ENCODE measurements at places on chromosomes 7 and 10.

DNA sequence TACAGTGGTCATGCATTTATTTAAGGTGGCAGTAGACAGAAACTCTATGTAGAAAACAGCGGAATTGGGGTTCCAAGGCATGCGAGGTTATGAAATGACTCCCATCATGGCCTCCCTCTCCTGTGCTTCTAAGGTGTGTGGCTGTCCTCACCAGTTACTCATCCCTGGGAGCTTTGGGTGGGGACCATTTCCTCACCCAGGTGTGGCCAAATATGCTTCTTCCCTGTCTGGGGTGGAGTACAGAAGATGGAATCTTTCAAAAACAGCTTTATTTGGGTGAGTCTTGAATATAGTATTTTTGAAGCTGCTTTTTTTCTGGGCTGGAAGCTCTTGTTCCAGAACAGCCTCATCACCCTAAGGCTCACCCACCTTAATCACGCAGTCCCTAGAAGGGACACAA is 139.0 kb downstream of the NRF1 start:
- DNase-seq = no peak

- no peak for DNase-seq
Measured at GRCh38 chr10:5396556-5397300, 7.9 kb downstream of the TUBAL3 start.

DNA sequence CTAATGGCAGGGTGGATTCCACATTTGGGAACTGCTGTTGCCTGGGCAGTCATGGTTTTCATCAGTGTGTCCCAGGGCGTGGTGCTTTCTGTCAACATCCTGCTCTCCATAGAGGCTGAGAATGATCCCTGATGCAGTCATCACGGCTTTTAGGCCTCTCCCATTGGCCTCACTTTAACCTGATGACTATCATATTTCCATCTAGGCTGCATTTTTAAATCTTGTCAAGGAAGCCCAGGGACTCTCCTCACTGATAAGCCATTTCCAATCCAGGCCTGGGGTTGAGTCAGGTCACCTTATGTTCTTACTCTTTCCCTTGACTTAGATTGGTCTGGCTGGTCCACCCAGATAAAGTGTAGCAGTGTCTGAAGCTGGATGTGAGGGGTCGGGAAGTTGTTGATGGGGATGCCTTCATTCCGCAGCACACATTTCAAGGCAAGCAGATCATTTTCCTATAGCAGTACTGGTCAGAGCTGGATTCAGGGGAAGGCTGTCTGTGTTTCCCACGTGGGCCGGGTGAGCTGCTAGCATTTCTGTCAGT is 177.0 kb downstream of the AUTS2 start:
- no peak for DNase-seq

GRCh38 chr7:76383089-76383944 is 24.5 kb upstream of the YWHAG start:
- no peak for DNase-seq

DNA sequence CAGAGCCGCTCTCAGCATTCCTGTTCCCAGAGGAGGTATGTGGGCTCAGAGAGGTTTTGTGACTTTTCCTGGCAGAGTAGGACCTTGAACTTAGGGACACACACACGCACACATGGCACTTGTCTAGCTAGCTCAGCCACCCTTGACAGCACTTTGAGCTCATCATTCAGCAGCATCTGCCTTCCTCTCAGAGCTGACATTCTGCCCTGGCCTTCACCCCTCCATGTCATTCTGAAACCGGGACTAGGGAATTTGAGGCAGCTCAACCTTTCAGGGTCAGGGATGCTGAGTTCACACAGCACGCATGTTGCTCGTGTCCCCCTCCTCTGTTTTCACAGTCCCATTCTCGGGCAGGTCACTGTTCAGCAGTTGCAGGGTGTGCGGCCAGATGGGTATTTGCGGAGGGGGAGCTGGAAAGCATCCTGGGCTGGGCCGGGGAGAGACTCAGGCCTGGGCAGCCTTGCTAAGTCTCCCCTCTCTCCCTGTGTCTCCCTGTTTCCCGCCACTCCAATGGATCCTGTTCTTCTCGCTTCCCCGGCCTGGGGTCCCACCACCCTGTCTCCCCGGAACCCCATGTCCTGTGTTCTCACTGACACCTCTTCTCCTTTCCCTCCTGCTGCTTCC is 78.0 kb downstream of the COL13A1 start:
- no peak for DNase-seq

- DNase-seq = no peak
Measured at GRCh38 chr10:80567292-80567691, 29.6 kb downstream of the SH2D4B start.

- no peak for DNase-seq
Measured at GRCh38 chr7:26186364-26187311, 13.9 kb downstream of the HNRNPA2B1 start.

GRCh38 chr7:124566583-124566982 is 199.0 kb downstream of the GPR37 start:
- no peak for DNase-seq

GRCh38 chr7:2116448-2116810 is 116.3 kb downstream of the MAD1L1 start:
- DNase-seq = no peak

GRCh38 chr10:11517150-11517549 is 94.3 kb downstream of the USP6NL start:
- no peak for DNase-seq

DNA sequence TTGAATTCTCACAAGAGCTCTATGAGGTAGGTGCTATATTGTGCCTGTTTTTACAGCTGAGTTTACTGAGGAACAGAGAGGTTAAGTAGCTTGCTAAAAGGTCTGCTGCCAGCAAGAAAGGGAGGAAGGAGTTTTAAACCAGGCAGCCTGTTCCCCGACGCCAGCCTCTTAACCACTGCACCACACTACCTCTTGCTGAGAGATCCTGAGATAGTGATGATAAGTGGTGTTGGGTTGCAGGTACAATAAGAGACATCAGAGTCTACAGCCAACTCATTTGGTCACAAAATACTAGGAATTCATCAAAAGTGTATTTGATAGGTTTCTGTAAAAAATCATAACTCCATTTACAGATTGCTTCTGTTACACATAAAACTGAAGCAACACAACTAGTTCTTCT is 8.0 kb downstream of the CCDC71L start:
- no peak for DNase-seq

- DNase-seq = no peak
Measured at GRCh38 chr7:15571301-15571878, 9.6 kb upstream of the AGMO start.

- DNase-seq = no peak
Measured at GRCh38 chr7:152025937-152026890, 740 bp downstream of the GALNT11 start.

- DNase-seq = no peak
Measured at GRCh38 chr10:10209167-10209566, 808.5 kb upstream of the CELF2 start.

- DNase-seq = no peak
Measured at GRCh38 chr10:88185830-88186229, 322.4 kb downstream of the PTEN start.

DNA sequence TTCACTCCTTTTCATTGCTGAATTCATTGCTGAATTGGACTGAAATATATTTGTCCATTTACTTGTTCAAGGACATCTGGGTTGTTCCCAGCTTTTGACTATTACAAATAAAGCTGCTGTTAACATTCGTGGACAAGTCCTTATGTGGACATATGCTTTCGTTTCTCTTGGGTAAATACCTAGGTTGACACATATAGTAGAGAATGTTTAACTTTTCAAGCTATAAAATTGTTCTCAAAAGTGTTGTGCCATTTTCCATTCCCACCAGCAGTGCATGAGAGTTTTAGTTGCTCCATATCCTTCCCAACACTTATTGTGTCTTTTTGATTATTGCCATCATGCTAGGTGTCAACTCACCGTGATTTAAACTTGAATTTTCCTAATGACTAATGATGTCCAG is 17.5 kb upstream of the CPVL start:
- no peak for DNase-seq

DNA sequence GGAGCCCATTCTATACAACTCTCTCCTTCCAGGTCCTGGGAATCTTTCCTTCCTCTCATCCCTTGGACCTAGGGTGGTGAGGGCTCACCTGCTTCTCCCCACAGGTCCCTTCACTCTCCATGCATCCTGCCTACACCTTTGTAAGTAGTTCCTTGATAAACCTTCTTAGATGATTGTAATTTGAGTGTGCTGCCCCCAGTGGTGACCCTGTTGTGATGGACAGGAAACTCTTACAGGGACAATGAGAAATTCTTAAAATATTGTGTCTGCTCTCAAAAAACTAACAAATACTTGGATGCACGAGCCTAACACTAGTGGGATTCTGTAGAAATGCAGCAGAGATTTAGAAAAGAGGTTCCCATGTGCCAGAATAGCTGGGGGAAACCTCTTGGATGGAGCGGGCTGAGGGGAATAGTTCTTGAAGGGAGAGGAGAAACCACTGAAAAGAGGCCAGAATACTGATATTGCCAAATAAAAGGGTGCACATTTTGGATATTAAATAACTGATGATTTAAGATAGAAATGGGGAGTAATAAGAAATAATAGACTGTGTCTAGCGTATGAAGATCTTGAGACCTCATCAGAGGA is 6.7 kb upstream of the PAXIP1 start:
- DNase-seq = no peak

DNA sequence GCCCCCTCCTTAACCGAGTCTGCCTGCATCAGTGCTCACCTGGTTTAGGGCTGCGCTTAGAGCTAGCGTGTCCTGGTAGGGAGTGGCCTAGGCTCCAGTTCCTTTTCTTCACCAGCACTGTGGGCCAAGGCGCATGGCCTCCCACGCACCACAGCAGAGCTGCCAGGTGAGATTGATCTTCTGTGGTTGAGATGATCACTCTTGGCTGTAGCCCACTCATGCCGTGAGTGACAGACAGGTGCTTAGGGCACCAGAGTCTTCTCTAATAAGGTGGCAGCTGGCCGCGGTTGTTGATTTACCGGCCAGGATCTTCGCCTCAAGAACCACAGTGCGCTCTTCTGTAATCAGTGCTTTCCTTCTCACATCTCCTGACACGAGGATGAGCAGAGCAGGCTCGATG is 157.2 kb upstream of the INSYN2A start:
- no peak for DNase-seq

DNA sequence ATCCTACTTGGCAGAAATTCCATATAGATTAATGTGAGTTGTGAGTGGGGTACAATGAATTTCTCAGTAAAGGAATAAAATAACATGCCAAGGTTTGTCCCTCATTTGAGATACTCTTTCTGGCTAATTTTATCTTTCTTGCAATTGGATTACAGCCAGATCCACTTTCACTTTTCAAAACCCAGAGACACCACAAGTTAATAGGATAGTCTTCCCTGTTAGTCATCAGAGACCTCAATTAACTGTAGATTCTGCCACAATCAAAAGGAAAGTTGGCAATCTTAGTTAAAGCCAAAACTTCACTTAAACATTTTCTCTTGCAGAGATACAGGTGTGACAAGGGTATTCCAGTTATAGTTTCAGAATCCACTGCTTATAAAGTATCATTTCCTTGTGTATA is 91.4 kb upstream of the PHYHIPL start:
- no peak for DNase-seq

DNA sequence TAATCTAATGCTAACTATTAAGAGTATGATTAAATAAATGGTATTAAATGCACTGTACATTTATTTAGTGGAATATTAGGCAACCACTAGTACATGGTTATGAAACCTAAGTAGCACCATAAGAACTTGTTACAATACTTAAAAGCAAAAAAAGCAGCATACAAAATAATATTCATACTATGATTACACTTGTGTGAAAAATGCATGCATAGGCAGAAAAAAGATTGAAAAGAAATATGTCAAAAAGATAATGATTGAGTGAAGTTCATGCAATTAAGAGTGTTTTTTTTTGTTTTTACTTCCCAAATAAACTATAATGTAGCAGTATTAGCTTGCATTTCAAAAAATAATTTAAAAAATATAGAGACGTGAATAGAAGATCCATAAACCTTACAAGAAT is 20.0 kb upstream of the SRI start:
- no peak for DNase-seq

DNA sequence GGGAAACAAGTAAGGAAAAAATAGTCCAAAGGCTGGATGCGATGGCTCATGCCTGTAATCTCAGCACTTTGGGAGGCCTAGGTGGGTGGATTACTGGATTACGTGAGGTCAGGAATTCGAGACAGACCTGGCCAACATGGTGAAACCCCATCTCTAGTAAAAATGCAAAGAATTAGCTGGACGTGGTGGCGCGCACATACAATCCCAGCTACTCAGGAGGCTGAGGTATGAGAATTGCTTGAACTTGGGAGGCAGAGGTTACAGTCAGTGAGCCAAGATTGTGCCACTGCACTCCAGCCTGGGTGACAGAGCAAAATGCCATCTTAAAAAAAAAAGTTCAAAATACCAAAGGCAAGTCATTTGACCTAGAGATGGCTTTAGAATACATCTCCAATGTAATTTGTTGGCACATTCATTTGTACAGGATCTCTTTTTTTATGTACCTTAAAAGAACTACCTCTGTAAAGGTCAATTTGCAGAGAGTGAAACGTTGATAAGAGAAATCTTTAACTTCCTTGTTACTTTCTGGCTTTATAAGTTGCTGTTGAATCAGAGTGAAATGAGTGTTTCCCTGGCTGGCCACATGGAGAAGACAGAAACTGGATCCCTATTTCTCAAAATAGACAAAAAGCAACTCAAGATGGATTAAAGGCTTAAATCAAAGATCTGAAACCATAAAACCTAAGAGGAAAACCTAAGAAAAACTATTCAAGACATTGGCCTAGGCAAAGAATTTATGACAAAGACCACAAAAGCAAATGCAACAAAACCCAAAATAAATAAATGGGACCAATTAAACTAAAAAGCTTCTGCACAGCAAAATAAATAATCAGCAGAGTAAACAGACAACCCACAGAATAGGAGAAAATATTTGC is 260.7 kb downstream of the KLF6 start:
- DNase-seq = no peak

- DNase-seq = no peak
Measured at GRCh38 chr10:61795551-61795950, 105.9 kb upstream of the ARID5B start.

- no peak for DNase-seq
Measured at GRCh38 chr10:114315566-114316420, 76.7 kb downstream of the VWA2 start.

DNA sequence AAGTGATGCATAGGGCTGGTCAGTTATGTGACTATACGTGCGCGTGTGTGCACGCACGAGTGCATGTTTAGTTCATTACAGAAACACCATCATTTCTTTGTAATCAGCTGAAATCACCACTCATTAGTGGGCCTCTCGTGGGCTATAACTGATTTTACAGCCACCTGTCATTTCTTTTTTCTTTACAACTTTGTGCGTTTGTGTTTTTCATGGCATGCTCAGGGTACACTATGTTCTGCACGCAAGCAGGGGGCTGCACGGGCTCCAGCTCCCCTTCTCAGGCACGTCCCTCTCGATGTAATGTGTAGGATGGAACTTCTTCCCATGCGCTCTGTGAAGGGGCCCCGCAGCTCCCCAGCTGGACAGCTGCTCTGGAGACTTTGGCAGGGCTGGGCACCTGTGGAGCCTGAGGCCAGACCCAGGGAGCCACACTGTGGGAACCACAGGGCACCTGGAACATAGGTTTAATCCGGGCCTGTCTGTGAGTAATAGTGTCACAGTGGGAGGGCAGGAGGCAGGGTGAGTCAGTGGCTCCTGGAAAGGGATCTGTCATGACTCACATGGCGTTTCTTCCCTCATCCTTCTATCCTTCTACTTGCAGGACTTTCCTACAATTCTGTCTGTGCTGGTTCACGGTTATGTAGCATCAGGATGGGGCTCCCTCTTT is 4.9 kb downstream of the GCK start:
- DNase-seq = no peak

Measured in effector memory CD4-positive, alpha-beta T cell (primary cell).